ENCODE measurements at places on chromosomes 1 and 21. TPM values are rescaled to one million over a fixed set of nuclear protein-coding genes. Genes with fewer than 3 reads are reported as not detected.

The NTMT2 gene
- total RNA-seq: not detected

The PEAR1 gene
- 6.0 TPM for total RNA-seq

The F13B gene
- total RNA-seq: not detected

The CBR3 gene
- total RNA-seq: 12.7 TPM

The GPX7 gene
- total RNA-seq: not detected

The LCE1D gene
- total RNA-seq: not detected

The AADACL3 gene
- not detected for total RNA-seq

The VHLL gene
- total RNA-seq: not detected

The LCE2C gene
- not detected for total RNA-seq

The OPN3 gene
- 56.4 TPM for total RNA-seq

Data from A549 treated with GW870086 at 1 μM for 4 hours (cell line).